CD14-positive monocyte (primary cell): ENCODE measurements at places on chromosomes 7 and 10.

DNA sequence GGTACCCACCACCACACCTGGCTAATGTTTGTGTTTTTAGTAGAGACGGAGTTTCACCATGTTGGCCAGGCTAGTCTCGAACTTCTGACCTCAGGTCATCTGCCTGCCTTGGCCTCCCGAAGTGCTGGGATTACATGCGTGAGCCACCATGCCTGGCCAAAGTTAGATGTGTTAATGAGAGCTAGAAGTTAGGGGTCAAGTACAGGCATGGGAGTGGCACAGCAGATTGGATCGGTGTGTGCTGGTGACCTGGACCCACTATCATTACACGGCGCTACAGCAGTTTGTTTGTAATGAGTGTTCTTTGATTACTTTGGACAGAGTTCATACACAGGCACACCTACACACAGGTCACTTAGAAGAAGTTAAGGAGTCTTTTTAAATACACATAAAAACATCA lies 36.7 kb downstream of the DNAJB6 start:
- no peak overlapping the region for H3K4me3 ChIP-seq
- DNase-seq = no peak
- H3K27ac ChIP-seq = no peak overlapping the region
- H3K4me1 ChIP-seq = no peaks in the 10 kb centered on the region
- no peaks in the 10 kb centered on the region for H3K27me3 ChIP-seq
- peaks cover 70% of the 10 kb centered on the region for H3K36me3 ChIP-seq

DNA sequence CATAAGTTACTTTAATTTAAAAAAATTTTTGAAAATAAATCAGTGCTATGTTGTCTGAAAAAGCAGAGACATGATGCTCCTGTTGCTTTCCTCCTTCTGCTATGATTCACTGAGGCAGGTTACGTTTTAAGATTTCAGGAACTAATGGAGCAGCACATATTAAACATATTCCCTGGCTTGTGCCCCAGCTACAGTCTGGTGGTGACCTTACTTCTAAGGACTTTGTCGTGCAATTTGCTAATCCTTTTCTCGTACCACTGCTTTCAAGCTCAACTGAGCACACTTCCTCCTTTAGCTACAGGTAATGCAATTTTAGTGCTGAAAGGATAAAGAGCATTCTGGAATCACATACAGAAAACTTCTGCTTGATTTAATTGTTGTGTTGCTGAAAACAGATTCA lies 16.2 kb upstream of the PRR15 start:
- no peak for DNase-seq
- H3K4me1 ChIP-seq = no peaks in the 10 kb centered on the region
- H3K27me3 ChIP-seq = no peaks in the 10 kb centered on the region
- H3K27ac ChIP-seq = no peak overlapping the region
- H3K36me3 ChIP-seq = no peaks in the 10 kb centered on the region

- H3K27ac ChIP-seq = no peak overlapping the region
- H3K27me3 ChIP-seq = no peaks in the 10 kb centered on the region
- no peak for DNase-seq
- H3K4me1 ChIP-seq = no peaks in the 10 kb centered on the region
- H3K36me3 ChIP-seq = no peaks in the 10 kb centered on the region
- H3K4me3 ChIP-seq = no peak overlapping the region
These were observed 229.8 kb downstream of the FGFR2 start for GRCh38 chr10:121368347-121369025.

DNA sequence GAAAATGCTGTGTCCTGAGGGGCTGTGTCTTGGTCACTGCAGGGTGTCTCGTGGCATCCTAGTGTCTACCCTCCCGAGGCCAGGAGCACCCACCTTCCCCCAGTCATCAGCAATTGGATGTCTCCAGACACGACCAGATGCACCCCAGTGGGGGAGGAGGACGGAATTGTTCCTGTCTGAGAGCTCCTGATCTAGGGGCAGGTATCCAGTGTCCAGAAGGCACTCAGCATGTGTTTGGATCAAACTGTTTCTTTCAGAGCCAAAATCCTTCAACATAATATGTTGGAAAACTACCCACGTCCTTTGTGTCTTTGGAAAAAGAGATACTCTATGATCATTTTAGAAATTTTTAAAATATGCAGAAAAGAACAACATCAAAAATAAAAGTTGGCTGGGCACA lies 16.9 kb downstream of the PRKRIP1 start:
- no peaks in the 10 kb centered on the region for H3K27me3 ChIP-seq
- H3K27ac ChIP-seq = no peak overlapping the region
- H3K4me3 ChIP-seq = no peak overlapping the region

DNA sequence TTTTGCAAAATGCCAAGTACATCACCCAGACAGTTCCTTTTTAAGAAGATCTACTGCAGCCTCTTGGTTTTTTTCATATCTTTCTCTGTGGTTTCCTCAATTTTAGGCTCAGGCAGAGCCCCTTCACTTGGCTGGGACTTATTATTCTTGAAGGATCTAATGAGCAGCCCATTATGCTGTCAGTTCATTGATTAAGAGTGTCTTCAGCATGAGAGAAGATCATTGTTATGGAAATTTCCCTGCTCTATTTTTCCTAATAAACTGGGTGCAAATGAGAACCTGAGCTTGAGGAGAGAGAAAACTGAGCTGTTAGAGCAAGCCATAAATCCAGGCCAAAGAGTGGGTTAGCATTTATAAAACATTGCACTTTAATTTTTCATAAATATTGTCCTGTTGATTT lies 146.5 kb downstream of the SEC23IP start:
- no peak for DNase-seq
- peaks cover 10% of the 10 kb centered on the region for H3K4me1 ChIP-seq
- H3K4me3 ChIP-seq = no peak overlapping the region
- H3K27ac ChIP-seq = no peak overlapping the region
- no peaks in the 10 kb centered on the region for H3K36me3 ChIP-seq
- no peaks in the 10 kb centered on the region for H3K27me3 ChIP-seq
